Foreskin fibroblast (primary cell): ENCODE measurements at places on chromosomes 2 and 18.

DNA sequence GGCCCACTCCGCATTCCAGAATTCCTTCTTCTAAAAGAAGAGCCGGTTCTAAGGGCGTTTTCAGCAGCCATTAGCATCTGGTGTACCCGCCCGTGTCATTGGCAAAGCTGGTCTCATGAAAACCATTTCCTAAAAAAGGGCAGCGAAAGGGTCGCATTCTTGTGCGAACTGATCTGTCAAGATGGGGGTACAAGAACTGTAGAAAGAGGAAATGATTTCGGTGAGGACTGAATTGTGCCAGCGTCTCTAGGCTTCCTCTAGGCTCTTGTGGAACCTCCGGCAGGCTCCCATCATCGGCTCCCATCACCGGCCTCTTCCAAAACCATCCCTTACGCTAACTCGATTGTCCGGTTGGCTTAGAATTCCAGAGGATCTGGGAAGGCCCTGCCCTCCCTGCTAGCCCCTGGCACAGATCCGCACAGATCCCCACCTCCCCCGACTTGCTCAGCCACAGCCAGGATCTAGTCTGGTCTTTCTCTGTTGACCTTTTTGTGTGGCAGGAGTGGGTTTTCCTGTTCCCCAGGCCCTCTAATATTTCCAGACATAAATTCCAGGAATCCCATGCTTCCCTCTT, 1.3 kb downstream of the RAB31 start:
- DNase-seq, result no peak

DNA sequence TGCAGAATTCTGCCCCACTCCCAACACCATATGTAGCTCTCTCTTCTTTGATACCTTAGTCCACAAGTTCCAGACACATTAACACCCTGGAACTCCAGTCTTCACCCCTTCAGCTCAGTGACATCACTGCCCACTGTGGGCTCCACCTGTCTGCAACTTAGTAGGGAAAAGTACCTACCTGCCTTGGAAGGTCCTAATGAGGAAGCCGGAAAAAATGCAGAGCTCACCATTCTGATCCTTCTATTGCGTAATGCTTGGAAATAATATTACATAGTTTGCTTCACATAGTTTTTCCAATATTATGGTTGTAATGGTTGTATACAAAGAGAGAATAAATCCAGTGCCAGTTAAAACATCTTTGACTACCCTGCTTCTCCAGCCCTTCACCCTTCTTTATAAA, 738.4 kb downstream of the RNF144A start:
- DNase-seq, result no peak

- peak; percentile 43 for DNase-seq
Measured at GRCh38 chr2:29561181-29561580, 360.2 kb downstream of the ALK start.

- no peak for DNase-seq
Measured at GRCh38 chr2:47264686-47265085, 109.6 kb upstream of the STPG4 start.

DNA sequence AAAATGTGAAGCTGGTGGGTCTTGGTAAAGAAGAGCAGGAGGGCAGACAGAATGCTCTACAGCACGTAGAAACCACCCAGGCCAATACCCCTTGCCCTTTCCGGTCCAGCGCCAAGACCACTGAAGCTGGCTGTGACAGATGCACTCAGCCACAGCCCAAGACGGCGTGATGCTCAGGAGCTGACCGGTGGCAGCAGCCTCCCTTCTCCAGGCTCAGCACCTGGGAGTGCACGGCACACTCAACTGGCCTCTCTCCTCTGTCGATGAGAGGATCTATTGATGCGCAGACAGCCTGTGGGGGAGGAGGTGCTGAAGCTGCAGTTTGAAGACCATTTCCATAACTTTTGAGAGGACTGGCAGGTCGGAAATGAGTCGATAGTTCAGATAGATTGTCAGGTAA, 141.0 kb upstream of the MYT1L start:
- no peak for DNase-seq
